ENCODE measurements at places on chromosomes 6 and 20.

- no peak for DNase-seq
Observed at GRCh38 chr6:113733381-113733780, 123.8 kb upstream of the MARCKS start.

DNA sequence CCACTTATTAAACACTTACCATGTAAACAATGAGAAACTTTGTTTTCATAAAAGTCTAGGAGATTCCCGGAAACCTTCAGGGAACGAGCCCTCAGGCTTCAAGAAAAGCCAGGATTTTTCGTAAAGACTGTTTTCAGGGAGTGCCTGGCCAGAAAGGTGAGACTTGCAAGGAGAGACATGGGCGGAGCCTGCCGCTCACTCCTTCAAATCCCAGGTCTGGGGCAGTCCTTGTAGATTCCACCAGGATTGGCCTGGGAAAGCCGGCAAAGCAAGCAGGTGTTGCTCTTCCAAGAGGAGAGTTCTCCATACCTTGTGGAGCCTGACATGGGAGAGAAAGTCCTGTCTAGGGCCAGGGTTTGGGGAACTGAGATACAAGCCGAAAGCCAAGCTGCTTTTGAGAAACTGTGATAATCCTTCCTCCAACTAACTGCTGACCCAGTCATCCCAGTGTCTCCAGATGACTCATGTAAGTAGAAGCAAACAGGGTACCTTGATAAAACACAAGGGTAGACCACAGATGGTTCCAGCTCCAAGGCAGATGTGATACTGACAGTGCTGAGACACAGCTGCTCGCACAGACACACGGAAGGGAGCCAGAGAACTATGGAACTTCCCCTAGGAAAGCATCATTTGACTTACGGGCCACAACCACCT, 69.4 kb upstream of the NAA20 start:
- no peak for DNase-seq

- no peak for DNase-seq
Observed at GRCh38 chr20:4071178-4071693, 55.9 kb upstream of the RNF24 start.

- DNase-seq: no peak
Observed at GRCh38 chr6:113526553-113526952, 330.6 kb upstream of the MARCKS start.

DNA sequence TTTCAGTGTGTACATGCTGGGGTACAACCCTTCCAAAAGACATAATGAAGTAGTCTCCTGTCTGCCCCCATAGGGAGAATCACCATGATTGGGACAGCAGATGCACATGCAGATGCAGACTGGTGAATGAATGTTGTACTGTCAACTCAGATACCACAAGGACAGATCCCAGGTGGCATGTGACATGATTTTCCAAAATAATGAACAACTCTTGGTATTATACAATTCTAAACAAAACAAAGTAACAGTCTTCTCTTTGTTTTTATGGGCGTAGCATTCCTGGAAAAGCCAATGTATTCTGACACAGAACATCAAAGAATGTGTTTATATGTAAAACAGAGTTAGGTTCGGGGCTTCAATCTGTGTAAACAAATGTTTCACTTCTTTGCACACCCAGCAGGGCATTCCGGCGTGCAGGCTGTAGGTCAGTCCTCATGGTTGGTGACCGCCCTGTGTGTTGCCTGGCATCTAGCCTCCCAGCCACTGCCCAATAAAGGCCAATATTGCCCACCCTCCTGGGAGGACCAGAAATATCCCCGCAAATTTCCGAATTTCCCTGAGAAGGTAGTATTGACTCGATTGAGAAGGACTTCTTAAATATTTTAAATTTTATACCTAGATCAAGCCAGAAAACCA, 127.7 kb downstream of the KLHL32 start:
- no peak for DNase-seq

DNA sequence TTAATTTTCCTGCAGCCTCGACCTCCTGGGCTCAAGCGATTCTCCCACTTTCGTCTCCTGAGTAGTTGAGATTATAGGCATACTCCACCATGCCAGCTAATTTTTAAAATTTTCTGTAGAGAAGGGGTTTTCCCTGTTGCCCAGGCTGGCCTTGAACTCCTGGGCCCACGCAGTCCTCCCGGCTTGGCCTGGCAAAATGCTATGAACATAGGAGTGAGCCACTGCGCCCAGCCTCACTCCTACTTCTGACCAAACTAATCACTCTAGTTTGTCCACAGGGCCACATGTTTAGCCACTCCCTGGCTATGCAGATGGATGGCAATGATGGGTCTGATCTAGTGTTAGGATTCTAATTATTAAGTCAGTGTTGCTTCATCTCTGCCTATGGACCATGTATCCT, 31.9 kb upstream of the RPN2 start:
- DNase-seq: no peak

- no peak for DNase-seq
Observed at GRCh38 chr6:71810880-71811279, 75.5 kb upstream of the RIMS1 start.

Data from right atrium auricular region (tissue), 2 donors.